Activated CD4-positive, alpha-beta T cell treated with anti-CD3 and anti-CD28 coated beads for 4 hours (primary cell): ENCODE measurements at places on chromosomes 13 and 19.

DNA sequence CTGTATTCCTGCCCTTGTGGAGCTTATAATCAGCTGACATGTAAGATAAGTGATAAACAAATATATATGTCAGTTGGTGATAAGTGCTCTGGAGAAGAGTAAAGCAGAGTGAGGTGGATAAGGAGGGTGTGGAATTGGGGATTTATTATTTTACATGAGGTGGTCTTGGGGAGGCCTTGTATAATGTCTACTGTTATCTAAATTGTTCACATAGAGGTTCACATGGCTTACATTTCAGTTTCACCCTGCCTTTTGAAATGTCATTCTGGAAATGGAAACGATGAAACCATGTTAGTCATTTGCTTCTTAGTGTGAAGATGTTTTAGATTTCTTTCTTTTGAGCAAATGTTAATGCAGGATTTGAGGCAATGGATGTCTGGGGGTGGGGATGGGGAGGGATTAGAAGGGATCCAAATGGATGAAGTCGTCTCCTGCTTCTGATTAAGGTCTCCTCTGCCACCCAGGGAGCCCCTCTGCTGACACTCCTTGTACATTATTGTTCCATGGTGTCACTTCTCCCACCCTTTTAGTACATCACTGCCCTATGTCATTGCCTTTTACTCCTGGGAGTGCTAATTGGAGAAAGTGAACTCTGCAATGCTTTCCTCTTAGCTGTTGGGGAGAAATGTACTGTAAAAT, 14.0 kb downstream of the B3GLCT start:
- no peak for DNase-seq

- no peak for DNase-seq
Observed at GRCh38 chr19:50312967-50313811, 16.0 kb downstream of the KCNC3 start.

GRCh38 chr19:51034704-51035103, at the start of gene KLK12:
Gene KLK12, minus strand, starts transcription at chr19:51035002. Its CDS starts 381 bp downstream, at chr19:51034621.
- no peak for DNase-seq

DNA sequence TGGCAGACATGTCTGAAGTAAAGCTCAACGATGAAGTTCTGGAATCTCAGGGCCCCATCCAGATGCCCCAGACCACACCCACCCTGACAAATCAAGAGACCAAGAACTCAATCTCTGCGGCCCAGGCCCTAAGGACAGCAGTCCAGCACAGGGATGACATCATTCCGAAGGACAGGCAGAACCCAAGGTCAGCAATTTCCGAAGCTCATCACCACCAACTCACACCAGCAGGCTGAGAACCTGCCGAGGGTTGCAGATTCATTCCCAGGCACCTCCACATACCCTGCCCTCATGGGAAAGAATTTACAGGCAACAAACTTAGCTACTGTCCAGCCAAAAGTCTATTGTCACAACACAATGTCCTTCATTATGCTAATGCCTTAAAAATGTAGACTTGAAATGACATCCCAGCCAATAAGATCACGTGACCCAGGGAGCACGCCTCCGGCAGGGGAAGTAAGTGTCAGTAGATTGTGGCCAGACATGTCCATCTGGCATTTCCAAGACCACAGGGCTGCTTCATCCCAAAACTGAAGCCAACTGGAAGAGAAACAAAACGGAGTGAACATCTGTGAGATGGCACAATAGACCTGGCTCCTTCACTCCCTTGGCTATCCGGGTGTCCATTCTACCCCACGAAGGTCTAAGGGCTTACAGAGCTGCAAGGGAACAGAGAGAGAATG, 98.8 kb downstream of the CRYL1 start:
- DNase-seq = no peak

DNA sequence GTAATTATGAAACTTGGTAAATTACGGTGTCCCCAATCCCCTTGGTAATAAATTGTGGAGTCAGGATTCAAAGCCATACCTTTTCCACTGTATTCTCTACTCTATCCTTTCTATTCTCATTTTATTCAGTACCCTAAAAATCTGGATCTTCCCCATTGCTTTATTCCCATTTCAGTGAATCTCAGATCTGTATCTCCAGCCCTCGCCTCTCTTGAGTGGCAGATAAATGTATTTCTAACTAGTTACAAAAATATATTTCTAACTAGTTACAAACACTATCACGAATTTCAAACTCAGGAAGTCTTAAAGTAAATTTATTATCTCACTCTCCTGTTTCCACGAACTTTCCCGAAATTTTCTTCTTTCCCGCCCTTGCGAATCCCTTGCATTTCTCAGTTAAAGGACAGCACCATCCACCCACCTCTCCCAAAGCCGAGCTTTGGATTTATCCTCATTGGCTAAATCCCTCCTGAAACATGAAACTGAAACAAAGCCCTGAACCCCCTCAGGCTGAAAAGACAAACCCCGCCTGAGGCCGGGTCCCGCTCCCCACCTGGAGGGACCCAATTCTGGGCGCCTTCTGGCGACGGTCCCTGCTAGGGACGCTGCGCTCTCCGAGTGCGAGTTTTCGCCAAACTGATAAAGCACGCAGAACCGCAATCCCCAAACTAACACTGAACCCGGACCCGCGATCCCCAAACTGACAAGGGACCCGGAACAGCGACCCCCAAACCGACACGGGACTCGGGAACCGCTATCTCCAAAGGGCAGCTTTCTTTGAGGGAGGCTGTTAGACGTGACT, 164.3 kb upstream of the PABPC3 start:
- no peak for DNase-seq

DNA sequence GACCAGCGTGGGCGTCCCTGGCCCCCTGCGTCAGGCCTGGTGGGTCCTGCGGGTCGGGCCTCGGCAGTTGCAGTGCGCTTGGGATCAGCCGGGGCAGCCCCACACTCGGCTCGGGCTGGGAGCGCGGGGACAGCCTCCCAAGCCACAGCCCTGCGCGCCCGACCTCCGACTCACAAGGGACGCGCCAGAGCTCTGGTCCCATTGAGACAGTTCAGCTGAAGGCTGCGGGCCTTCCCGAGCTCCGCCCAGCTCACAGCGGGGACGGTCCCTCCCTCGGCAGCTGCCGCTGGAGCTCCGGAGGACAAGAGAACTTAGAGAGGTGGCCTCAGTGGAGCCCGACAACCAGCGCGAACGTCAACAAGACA, 45.7 kb upstream of the ZNF730 start:
- DNase-seq = no peak
